ENCODE measurements at places on chromosomes 1 and 21.

- DNase-seq = no peak
Measured at GRCh38 chr1:208807446-208808127, 563.4 kb upstream of the PLXNA2 start.

GRCh38 chr1:19333587-19334354 lies 21.6 kb downstream of the SLC66A1 start:
- DNase-seq = no peak

DNA sequence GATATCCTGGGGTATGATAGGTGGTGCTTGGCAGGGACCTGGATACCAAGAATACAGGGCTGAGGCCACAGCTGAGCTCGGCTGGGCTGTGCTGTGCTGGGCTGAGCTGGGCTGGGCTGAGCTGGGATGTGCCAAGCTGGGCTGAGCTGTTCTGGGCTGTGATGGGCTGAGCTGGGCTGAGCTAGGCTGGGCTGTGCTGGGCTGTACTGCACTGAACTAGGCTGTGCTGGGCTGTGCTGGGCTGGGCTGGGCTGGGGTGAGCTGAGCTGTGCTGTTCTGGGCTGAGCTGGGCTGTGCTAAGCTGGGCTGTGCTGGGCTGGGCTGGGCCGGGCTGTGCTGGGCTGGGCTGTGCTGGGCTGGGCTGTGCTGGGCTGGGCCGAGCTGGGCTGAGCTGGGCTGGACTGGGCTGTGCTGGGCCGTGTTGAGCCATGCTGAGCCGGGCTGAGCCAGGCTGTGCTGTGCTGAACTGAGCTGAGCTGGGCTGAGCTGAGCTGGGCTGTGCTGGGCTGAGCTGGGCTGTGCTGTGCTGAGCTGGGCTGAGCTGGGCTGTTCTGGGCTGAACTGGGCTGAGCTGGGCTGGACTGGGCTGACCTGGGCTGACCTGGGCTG lies 94.7 kb upstream of the ACTRT2 start:
- DNase-seq = no peak

- DNase-seq = no peak
Measured at GRCh38 chr1:164561007-164561406, 2.0 kb downstream of the PBX1 start.

GRCh38 chr1:234863551-234863971 lies 253.6 kb upstream of the IRF2BP2 start:
- DNase-seq = no peak

DNA sequence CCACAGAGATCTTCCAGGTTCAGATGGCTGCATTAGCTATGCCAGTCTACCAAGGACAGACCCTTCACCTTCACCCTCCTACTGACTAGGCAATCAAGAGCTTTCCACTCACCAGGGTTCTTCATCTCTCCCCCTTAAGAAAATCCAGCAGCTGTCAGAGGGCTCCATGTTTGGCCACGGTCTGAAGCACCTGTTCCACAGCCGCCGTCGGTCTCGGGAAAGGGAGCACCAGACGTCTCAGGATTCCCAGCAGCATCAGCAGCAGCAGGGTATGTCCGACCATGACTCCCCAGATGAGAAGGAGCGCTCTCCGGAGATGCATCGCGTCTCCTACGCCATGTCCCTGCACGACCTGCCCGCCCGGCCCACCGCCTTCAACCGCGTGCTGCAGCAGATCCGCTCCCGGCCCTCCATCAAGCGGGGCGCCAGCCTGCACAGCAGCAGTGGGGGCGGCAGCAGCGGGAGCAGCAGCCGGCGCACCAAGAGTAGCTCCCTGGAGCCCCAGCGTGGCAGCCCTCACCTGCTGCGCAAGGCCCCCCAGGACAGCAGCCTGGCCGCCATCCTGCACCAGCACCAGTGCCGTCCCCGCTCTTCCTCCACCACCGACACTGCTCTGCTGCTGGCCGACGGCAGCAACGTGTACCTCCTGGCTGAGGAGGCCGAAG lies 13.8 kb downstream of the TMCC2 start:
- no peak for DNase-seq

DNA sequence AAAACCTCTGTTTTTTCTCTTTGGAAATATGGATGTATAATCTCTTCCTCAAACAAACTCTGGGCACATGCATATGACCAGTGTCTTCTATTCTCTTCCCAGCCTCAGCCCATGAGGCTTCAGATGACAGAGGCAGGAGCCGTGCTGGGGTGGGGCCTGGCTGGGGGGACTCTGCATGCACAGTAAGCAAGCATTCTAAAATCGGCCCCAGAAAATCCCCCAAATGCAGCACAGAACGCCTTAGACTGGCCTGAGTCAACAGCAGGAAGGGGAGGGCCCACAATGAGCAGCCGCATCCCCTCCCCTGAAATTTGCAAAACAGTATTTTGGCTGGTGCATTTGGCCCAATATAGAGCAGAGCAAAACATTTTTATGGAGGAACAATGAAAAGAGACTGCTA lies 47.8 kb downstream of the ITPKB start:
- no peak for DNase-seq

DNA sequence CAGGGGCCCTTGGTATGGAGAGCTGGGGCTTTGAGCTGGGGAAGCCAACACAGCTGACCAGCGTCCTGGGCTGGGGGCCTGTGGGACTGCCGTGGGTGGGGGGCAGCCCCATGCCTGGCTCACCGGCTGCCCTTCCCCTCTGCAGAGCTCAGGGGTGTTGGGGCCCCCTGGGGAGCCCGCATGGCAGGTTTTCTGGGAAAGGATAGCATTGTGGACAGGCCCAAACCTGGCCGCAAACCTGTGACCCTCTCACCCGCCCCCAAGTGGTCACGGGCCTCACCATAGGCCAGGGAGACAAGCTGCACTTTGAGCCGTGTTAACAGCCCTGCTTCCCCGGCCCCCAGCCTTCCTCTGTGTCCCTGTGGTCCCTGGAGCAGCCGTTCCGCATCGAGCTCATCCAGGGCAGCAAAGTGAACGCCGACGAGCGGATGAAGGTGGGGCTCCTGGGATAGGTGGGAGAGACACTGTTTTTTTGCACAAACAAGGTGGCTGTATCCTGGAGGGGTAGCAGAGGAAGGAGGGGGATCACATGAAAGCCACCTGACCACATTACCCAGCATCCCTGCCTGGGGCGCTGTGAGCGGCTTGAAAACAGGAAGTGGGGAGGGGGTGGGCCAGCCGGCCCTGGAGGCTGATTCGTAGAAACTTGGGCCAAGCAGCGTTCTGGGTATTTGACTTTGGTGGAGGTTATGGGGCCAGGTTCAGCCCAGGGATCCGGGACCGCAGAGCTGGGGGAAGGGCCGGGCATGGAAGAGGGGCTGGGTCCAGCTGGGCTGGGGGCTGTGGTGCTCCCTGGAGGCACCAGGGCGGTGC lies 65.9 kb downstream of the PIK3CD start:
- DNase-seq = peak; percentile 82

- DNase-seq = no peak
Measured at GRCh38 chr1:244881552-244882280, 17.4 kb upstream of the HNRNPU start.

DNA sequence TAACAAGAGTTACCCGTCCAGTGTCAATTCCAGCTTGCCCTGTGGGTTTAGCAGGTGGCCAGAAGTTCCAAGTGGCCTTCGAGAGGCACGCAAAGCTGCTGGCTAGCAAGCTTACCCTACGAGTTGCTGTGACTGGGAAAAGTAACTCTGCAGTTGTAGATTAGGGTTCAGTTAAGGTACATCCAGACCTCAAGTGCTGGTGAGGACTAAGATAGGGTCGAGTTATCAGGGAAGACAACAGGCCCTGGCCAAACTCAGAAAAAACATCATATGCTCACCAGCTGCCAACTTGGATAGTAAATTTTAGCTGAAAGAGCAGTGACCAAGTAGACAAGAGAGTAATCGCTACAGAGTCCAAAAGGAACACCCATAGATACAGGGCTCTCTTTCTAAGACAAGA lies 27.7 kb upstream of the LRRC7 start:
- no peak for DNase-seq

DNA sequence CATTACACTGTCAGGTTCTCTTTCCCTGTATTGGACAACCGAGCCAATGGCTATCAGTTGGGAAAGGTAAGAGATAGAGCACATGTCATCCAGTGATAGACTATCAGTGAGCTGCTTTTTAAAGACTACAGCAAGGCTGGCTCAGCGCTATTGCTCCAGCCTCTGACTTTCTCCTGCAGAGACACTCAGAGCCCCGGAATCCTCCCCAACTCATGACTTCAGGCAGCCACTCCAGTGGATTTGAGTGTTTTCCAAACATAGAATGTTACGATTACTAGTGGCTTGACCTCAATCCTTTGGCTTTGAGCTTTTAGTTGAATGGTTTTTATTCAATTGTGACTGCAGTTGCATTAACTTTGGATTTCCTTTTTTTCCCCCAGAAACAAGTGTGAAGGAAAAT lies 331.9 kb downstream of the DISC1 start:
- DNase-seq = no peak

DNA sequence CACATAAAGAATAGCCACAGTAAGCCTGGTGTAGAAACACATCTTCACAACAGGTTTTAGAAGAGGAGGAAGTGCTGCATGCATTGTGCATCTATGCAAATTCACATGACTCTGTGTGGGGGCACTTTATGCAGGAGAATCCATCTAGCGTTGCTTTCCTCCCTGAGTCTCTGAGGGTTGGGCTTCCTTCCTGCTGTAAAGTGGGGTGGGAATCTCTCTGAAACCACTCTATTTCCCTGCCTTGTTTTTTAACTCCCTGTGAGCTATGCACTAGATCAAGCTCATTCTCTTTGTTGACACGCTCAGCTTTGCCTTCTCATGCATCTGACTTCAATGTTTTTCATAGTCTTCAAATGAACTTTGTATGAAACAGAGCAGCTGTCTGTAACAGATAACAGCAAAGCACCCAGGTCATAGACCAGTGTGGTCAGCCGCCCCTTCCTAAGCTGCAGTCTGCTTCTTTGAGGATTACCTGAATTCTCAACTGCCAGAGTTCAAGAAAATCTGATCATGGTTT lies 102.7 kb upstream of the DPH5 start:
- DNase-seq = peak; percentile 80

DNA sequence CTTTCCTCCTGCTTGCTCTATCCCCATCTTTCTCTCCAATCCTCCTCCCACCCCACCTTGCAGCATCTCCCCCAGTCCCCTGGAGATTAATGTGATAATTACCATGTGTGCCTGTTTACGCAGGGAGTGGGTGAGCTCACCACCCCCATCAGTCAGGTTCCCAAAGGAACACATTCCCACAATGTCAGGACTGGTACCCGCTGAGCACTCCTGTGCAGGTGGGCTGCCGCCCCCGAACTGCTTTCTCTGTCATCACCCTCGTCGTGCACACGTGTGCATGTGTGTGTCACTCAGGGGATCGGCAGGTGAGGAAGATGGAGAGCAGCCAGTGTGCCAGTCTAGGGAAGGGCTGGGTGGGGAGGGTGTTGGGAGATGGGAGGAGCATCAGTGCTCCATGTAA lies 163.4 kb downstream of the CACNA1E start:
- no peak for DNase-seq

GRCh38 chr1:205542367-205542766 lies 37.9 kb downstream of the CDK18 start:
- no peak for DNase-seq

DNA sequence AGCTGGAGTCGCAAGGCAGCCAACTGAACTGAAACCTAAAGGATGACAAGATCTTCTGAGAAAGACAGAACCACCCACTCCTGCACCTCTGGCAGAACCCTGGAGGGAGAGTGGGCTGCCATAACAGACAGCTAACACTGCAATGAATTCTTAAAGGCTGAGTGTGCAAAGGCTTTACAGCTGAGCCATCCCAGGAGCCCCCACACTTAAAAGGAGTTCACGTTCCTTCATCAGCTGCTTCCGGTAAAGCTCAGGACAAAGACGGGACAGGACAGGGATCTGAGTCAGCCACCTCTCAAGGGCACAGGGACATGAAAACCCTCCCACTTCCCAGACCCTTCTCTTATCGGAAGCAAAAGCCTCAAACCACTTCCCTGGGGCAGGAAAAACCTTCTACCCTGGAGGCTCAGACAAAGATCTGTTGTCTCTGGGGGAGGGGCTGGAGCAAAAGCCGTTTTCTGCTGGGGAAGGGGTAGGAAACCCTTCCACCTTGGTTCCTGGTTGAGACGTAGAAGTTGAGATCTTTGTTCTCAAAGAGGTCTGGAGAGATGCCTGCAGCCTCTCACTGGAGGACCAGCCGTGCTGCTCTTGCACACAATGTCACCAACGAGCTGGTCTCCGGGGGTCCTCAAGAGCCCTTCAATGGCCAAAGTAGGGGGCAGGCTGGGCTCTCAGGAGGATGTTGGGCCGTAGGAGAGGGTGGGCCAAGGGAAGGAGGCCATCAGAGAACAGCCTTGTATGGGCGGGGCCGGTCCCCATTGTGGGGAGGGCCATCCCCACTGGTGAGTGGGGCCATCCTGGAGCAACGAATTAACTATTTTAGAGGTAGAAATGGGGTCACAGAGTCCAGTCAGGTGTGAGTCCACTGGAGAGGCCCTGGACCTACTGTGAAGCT lies 452.4 kb downstream of the PTPRU start:
- DNase-seq = no peak

GRCh38 chr1:3160647-3161145 lies 91.7 kb downstream of the PRDM16 start:
- no peak for DNase-seq

GRCh38 chr1:37914719-37915475 lies 32.0 kb downstream of the INPP5B start:
- no peak for DNase-seq

GRCh38 chr1:14292520-14292919 lies 306.0 kb upstream of the KAZN start:
- DNase-seq = no peak
